ENCODE measurements at places on chromosomes 2 and 18.

- no peak for DNase-seq
- H3K36me3 ChIP-seq: peaks cover 66% of the 10 kb centered on the region
- no peaks in the 10 kb centered on the region for H3K4me1 ChIP-seq
- no peak overlapping the region for H3K4me3 ChIP-seq
- H3K27ac ChIP-seq: no peak overlapping the region
These were observed 40.5 kb downstream of the CYP20A1 start for GRCh38 chr2:203279288-203279687.

- H3K36me3 ChIP-seq: no peaks in the 10 kb centered on the region
- no peak overlapping the region for H3K27ac ChIP-seq
- no peaks in the 10 kb centered on the region for H3K4me1 ChIP-seq
- DNase-seq: no peak
- no peaks in the 10 kb centered on the region for H3K27me3 ChIP-seq
- no peak overlapping the region for H3K4me3 ChIP-seq
These were observed 326.6 kb upstream of the ID2 start for GRCh38 chr2:8355102-8355859.

DNA sequence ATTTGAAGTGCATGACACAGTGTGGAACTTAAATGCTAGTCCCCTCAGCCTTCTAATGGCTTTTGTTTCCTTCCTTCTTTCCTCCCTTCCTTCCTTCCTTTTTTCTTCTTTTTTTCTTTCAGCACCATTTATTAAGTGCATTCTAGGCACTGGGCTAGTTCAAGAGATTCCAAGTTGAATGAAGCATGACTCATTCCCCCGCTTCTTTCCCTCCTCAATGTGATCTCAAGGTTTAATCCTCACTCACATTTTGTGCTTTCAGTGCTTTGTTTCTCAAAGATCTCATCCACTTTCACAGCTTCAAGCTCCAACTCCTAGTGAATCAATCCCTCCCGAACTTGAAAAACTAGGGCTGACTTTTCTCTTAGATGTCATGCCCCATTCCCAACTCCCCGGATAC lies 90.1 kb downstream of the LBH start:
- no peak overlapping the region for H3K27ac ChIP-seq
- H3K4me3 ChIP-seq: no peak overlapping the region
- no peaks in the 10 kb centered on the region for H3K27me3 ChIP-seq
- no peaks in the 10 kb centered on the region for H3K36me3 ChIP-seq
- no peaks in the 10 kb centered on the region for H3K4me1 ChIP-seq

DNA sequence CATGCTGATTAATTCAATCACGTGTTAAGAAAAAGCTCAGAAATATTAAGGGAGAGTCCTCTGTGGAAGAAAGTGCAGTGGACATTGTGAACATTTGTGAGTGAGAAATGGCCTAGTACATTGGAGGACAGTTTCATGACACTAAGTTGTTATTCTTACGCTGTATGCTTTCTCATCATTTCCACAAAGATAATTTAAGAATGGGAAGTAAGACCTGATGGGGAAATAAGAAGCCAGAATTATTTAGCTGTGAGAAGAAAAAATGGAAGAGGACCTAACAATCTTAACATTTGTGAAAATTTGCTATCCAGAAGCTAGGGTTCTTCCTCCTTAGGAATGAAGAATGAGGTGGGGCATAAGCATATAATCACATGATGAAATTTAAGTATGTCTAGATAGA lies 15.2 kb upstream of the RAPH1 start:
- H3K27ac ChIP-seq: no peak overlapping the region
- no peak overlapping the region for H3K4me3 ChIP-seq
- no peaks in the 10 kb centered on the region for H3K27me3 ChIP-seq
- no peaks in the 10 kb centered on the region for H3K36me3 ChIP-seq
- H3K4me1 ChIP-seq: no peaks in the 10 kb centered on the region
- no peak for DNase-seq

- H3K4me3 ChIP-seq: no peak overlapping the region
- peaks cover 3% of the 10 kb centered on the region for H3K27me3 ChIP-seq
- H3K4me1 ChIP-seq: no peaks in the 10 kb centered on the region
These were observed 465 bp downstream of the SEPTIN10 start for GRCh38 chr2:109613081-109613921.

DNA sequence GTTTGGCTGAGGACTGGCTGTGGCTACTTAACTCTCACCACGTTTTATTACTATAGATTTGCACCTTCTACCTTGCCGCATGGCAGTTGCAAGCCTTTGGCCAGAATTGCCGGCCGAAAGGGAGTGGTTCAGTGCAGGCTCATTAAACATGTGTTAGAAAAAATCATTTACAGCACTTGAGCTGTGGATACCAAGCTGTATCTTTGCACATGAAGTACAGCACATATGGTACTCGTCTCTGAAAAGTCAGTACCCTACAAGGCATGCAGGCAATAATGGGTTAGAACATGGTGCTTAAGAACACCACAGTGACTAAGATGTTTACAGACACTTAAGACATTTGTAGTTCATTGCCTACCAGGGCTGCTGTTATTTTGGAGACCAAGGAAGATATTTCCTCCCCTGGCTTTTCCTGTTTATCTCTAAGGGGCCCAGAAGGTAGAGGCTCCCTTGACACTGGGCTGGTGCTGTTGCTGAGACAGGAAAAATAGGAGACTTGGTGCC lies 103.1 kb downstream of the ZNF532 start:
- no peak for DNase-seq
- H3K4me3 ChIP-seq: no peak overlapping the region
- H3K27me3 ChIP-seq: peaks cover 11% of the 10 kb centered on the region
- H3K36me3 ChIP-seq: no peaks in the 10 kb centered on the region

DNA sequence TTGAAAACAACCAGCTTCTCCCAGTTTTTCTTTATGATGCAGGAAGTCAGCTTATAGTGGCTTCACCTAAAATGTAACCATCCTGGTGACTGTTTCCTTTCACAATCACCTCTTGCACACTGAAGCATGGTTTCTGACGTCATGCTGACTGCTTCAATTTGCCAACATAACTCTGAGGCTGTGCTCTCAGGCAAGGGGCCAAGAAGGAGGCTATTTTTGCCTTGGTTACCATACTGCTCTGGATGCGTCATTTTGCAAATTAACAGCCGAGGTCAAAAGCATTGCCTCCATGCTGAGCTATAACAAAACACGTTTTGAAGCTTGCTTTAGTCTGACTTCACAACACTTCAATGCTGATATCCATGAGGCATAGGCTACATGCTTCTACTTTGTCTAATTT lies 397.8 kb downstream of the METTL4 start:
- no peak overlapping the region for H3K4me3 ChIP-seq
- no peaks in the 10 kb centered on the region for H3K36me3 ChIP-seq
- DNase-seq: no peak
- H3K27me3 ChIP-seq: peaks cover 11% of the 10 kb centered on the region

GRCh38 chr18:58838946-58839345 lies 25.7 kb upstream of the ZNF532 start:
- no peaks in the 10 kb centered on the region for H3K36me3 ChIP-seq
- no peaks in the 10 kb centered on the region for H3K4me1 ChIP-seq
- H3K27me3 ChIP-seq: peaks cover 6% of the 10 kb centered on the region
- no peak overlapping the region for H3K4me3 ChIP-seq

DNA sequence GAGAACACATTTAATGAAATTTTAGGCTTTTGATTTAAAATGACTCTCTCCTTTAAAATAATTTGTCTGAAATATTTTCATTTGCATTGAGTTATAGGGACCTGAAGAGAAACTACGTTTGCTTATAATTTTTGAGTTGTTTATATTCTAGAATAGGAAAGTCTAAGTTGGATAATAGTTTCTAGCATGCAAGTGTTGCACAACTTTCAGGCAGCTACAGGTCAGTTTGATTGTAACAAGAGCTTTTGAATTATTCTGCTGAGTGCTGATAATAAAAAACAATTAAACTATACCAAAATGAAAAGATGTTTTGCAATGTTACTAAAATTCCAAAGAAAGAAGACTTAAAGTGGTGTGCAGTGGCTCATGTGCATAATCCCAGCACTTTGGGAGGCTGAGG lies 71.0 kb downstream of the PDE1A start:
- no peak overlapping the region for H3K4me3 ChIP-seq
- DNase-seq: no peak
- H3K27ac ChIP-seq: no peak overlapping the region

All from DND-41 (cell line).